Activated CD8-positive, alpha-beta T cell treated with anti-CD3 and anti-CD28 coated beads for 36 hours (primary cell): ENCODE measurements at places on chromosomes 13 and 19.

DNA sequence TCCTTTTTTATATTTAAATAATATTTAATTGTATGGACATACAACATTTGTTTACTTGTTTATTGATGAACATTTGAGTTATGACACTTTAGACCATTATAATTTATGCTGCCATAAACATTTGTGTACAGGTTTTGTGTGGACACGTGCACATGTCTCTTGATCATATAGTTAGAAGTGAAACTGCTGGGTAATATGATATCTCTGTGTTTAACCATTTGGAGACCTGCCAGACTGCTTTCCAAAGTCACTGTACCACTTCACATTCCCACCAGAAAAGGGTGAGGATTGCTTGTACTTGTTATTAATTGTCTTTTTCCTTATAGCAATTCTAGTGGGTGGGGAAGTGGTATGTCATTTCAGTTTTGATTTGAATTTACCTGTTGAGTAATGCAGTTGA is 145.6 kb upstream of the KLHL1 start:
- no peak for DNase-seq

- DNase-seq, result peak; percentile 63
Measured at GRCh38 chr19:3357271-3357991, 9.0 kb upstream of the NFIC start.

GRCh38 chr13:66040506-66040905 is 1189.6 kb downstream of the PCDH9 start:
- no peak for DNase-seq

DNA sequence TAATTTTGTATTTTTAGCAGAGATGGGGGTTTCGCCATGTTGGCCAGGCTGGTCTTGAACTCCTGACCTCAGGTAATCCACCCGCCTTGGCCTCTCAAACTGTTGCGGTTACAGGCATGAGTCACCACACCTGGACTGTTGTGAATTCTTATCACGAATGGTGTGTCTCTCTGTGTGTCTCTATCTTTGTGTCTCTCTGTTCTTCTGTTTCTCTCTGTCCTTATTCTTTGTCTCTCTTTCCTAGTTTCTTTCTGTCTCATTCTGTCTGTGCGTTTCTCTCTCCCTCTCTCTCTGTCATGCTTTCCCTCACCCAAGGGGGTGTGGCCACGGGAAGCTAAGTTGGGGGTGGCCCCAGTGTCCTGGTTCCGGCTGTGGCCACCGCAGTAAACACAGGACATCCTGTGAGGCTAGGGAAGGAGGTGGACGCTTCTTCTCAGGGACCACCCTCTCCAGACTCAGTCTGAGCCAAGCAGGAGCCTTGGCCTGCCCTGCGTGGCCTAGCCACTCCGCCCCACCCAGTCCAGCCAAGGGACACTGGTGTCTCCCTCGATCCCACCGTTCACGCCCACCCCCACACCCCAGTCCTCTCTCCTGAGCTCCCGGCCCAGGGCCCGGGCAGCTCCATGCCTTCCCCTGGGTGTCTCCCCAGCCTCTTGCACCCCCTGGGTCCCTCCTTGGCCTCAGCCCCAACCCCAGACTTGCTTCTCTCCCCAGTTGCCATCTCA is 3.9 kb upstream of the PRX start:
- peak; percentile 35 for DNase-seq

GRCh38 chr13:37047032-37047431 is 12.5 kb downstream of the SUPT20H start:
- DNase-seq, result no peak

- no peak for DNase-seq
Measured at GRCh38 chr13:73835138-73835721, 299.0 kb downstream of the KLF12 start.

DNA sequence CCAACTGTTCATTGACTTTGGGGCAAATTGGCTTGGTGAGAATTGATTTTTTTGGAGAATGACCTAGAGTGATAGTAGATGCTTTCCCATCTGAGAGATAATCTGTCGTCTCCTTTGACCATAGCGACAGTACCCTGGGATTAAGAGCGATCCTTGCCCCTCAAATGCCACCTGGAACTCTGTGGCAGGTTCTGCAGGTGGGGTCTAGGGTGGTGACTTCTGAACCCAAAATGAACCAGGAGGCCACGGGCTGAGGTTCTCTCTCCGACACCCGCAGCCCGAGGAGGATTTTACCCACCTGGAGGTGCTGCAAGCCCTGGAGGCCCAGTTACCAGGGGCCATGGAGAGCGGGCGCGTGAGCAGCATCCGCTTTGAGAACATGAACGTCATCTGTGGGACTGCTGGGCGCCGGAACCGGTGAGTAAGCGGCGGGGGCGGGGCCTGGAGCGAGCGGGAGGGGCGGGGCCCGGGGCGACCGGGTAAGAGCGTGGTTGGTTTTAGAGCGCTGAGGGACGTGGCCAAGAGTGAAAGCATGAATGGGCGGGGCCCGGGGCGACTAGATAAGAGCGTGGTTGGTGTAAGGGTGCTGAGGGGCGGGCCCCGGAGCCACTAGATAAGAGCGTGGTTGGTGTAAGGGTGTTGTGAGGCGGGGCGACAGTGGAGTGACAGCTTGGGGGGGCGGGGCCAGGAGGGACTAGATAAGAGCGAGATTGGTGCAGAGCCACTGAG is 8.6 kb downstream of the C19orf81 start:
- peak; percentile 97 for DNase-seq

DNA sequence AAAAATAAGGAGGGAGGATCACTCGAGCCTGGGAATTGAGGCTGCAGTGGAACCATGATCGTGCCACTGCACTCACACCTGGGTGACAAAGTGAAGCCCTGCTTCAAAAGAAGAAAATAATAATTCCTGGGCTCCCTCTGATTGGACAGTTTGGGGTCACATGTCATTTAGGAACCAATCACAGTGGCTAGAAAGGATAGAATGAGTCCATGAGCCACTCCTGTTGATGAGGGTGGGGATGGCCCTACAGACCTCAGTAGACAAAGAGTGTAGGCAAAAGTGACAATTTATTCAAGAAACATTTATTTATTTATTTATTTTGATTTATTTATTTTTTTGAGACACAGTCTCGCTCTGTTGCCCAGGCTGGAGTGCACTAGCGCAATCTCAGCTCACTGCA is 26.8 kb upstream of the ADGRE5 start:
- DNase-seq, result peak; percentile 26

DNA sequence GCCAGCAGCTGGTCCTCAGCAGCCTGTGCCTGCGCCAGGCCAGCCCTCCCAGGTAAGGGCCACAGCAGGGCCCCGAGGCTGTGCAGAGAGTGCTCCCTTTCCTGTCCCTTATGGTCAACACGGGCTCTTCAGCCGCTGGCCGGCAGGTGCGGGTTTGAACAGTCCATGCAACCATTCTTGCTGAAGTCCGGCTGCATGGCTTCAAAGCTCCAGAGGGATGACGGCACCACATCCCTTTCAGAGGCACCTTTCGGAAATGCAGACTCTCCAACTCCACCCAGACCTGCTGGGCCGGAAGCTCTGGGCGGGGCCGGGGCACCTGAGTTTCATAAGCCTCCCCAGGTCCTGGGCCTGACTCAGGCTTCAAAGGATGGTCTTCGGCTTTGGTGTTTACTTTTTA is 81.3 kb downstream of the SPACA7 start:
- DNase-seq, result no peak
